ENCODE measurements at places on chromosomes 2 and 18. TPM values are rescaled to one million over a fixed set of nuclear protein-coding genes. Genes with fewer than 3 reads are reported as not detected.

Gene MOGAT1
- total RNA-seq = not detected

Gene SPATA3
- total RNA-seq = not detected

Gene FLACC1
- 1.4 TPM for total RNA-seq

Gene MYOM1
- total RNA-seq = 0.22 TPM

Gene NFU1
- 31.5 TPM for total RNA-seq

Gene CNGA3
- total RNA-seq = not detected

Gene SH3RF3
- total RNA-seq = 11.6 TPM

Gene EML4
- total RNA-seq = 60.6 TPM

Gene UGP2
- 170 TPM for total RNA-seq

Gene CDCA7
- 0.66 TPM for total RNA-seq

Gene RETREG2
- total RNA-seq = 74.7 TPM

Gene AKAIN1
- total RNA-seq = not detected

Gene MEP1B
- total RNA-seq = not detected

Gene STPG4
- 1.6 TPM for total RNA-seq

Gene CTAGE1
- total RNA-seq = not detected

Gene SKOR2
- total RNA-seq = not detected

Gene ABCG5
- total RNA-seq = not detected

Gene MAPRE3
- 4.2 TPM for total RNA-seq

Gene CD207
- total RNA-seq = not detected

Gene LOXHD1
- total RNA-seq = not detected

Gene NTSR2
- total RNA-seq = not detected

Gene ATOH8
- 10.9 TPM for total RNA-seq

Gene PSD4
- total RNA-seq = 1.1 TPM

Gene POTEJ
- not detected for total RNA-seq

Gene GAD1
- total RNA-seq = 0.22 TPM

Gene CXCR4
- 3.6 TPM for total RNA-seq

Gene UGT1A10
- total RNA-seq = 0.22 TPM

Gene MALL
- 2.4 TPM for total RNA-seq

Gene DTNA
- 8.0 TPM for total RNA-seq

Gene RPRD1A
- 53.0 TPM for total RNA-seq

Gene CEP192
- 15.3 TPM for total RNA-seq

Gene IL37
- total RNA-seq = not detected

Gene TFPI
- total RNA-seq = 239 TPM

Gene TPO
- not detected for total RNA-seq

Gene BOLL
- total RNA-seq = not detected

Gene HES6
- total RNA-seq = 9.6 TPM

Gene DOCK10
- 2.8 TPM for total RNA-seq

Gene SH3YL1
- 28.4 TPM for total RNA-seq

Gene CCBE1
- total RNA-seq = 0.44 TPM

Gene KCNG2
- not detected for total RNA-seq

Gene ACADL
- total RNA-seq = under 0.01 TPM

Gene L3MBTL4
- not detected for total RNA-seq

Gene SLC40A1
- total RNA-seq = 3.3 TPM

Gene CCDC68
- 18.3 TPM for total RNA-seq

Gene CDH2
- 121 TPM for total RNA-seq

Gene CD8B2
- total RNA-seq = not detected

Gene UGT1A4
- not detected for total RNA-seq

Gene SPP2
- total RNA-seq = not detected

Gene GLI2
- 14.0 TPM for total RNA-seq

Gene CMPK2
- 0.22 TPM for total RNA-seq

Gene ELOA2
- total RNA-seq = not detected

Gene NEU4
- not detected for total RNA-seq

Gene LRP1B
- total RNA-seq = 0.29 TPM

Gene MEMO1
- 25.8 TPM for total RNA-seq

Gene EPG5
- total RNA-seq = 54.5 TPM

Gene SERPINB13
- not detected for total RNA-seq

Gene UGGT1
- 98.4 TPM for total RNA-seq

Gene IL36G
- not detected for total RNA-seq

Gene CYB5A
- total RNA-seq = 142 TPM
